Stimulated activated CD4-positive, alpha-beta T cell treated with anti-CD3 and anti-CD28 coated beads, TNF-alpha, amount 100 ng/mL, for 24 hours (primary cell): ENCODE measurements at places on chromosomes 12 and 14.

- no peak for DNase-seq
Observed at GRCh38 chr12:65248656-65249633, 29.5 kb upstream of the MSRB3 start.

DNA sequence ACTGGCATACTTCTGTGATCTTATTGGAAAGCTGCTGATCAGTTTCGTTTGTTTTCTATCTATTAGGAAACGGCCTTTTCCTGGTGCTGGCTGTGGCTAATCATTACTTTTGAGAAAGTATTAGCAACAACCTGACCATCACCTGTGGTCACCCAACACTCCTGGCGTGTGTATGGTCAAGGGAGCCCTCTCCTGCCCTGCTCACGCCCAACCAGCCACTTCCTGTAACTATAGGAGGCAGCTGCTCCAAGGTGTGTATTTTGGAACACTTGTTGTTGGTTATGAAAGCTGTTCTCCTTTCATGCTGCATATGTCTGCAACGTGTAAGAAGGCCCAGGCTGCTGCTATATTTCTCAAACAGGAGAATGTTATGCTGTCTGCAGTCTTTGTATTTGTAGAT lies 1582.8 kb downstream of the AACS start:
- no peak for DNase-seq

DNA sequence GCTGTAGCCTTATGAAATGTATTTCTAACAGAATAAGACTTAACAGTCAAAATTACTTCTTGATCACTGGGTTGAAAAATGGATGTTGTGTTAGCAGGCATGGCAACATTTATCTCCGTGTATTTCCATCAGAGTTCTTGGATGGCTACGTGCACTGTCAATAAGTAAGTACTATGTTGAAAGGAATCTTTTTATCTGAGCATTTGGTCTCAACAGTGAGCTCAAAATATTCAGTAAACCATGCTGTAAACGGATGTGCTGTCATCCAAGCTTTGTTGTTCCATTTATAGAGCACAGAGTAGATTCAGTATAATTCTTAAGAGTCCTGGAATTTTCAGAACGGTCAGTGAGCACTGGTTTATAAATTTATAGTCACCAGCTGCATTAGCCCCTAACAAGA lies 15.5 kb downstream of the SCAF11 start:
- no peak for DNase-seq

- DNase-seq, result no peak
Observed at GRCh38 chr14:82655770-82656169, 1122.1 kb upstream of the SEL1L start.

DNA sequence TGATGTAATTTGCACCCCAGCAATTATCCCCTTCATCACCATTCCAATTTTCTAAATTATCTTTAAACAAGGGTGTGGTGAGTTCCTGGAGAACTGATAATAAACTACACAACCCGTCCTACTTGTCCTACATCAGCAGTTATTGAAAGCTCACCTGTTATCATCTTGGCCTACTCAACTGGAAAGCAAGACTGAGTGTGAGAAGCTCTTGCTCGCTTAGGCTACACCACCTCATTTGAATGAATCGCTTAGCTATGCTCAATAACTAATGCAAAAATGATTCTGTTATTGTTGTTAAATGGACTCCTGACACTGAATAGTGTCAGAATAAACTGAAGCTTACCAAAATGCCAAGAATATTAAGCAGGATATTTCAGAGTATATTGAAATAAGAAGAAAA lies 115.4 kb upstream of the BTG1 start:
- no peak for DNase-seq

DNA sequence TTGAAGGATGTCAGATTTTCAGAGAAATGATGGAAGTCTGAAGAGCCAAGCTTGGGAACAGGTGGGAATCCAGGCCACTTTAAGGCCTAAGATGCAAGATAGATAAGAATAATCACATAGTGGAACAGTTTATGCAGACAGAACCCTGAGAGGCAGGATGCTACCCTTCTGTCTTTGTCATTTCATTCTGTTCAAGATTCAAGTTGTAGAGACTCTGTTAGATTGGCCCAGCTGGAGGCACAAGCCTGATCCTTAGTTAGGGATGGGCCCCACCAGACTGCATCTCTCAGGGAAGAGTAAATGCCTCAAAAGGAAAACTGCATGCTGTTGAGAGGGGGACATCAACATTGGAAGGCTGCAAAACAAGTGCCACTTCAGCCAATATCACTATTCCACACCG lies 287.0 kb downstream of the PCNX1 start:
- DNase-seq, result no peak

DNA sequence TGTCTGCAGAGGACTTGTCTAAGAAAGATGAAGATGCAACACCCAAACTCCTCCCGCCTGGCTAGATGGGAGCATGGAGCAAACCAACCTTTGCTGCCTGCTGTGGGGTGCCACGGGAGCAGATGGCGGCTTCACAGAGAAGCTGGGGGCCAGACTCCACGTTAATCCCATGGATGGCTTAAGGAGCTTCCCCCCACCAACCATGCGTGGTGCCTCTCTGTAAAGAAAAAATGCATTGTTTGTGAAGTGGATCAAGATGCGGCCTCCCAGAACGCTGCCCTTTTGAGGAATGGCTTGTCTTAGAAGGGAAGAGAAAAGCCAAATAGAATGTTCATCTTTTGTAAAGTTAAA lies 15.6 kb downstream of the MVK start:
- no peak for DNase-seq

GRCh38 chr12:115426732-115427131 lies 742.8 kb upstream of the TBX3 start:
- DNase-seq, result no peak

DNA sequence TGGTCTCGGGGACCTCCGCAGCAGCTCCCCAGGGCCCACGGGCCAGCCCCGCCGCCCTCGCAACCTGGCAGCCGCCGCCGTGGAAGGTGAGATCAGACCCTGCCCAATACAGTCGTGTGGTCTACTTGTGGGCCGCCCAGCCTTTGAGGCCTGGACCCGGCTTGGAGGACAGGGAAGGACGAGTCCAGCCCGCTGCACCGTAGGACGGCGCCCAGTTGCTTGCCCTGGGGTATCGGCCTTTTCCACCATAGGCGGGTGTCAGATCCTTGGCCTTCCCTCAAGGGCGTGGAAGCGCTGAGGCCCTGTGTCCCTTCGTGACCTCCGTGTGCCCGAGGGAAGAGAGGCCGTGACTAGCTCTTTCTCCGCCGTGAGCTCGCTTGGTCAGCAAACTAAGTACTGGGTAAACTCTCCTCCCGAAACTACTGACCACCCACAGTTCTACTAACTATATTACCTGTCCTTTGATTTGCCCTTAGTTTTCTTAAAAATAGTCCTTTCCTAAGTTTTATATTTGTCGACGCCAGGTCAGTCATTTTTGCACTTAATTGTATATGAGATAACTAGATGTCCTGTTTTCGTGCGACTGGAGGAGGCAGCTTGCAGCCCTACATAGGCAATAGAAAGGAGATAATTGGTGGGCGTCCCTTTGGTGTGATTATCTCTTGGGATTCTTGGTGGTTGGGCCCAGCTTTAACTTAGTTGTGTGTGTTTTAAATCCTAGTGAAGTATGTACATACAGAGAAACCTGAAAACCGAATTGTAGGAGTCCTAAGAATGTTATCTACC lies 757 bp downstream of the SLC25A3 start:
- peak; percentile 13 for DNase-seq

DNA sequence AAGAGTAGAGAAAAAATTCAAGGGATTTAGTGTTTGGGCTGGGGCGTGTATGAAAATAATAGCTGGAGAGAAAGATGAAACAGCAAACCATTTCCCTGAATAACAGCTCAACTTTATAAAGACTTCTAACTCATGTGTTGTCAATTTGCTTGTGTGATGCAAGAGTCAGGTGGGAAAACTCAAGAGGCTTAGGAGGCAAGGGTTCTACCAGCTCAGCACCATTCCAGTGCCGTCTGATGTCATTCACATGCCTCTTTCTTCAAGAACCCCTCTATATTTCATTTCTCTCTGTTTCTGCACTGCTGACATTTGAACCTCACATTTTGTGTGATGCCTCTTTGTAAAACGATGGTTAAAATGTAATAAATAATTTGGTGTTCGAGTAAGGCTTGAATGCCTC lies 192.2 kb downstream of the PRKD1 start:
- no peak for DNase-seq

- DNase-seq, result peak; percentile 9
Observed at GRCh38 chr14:98408713-98409112, 863.3 kb downstream of the BCL11B start.

- no peak for DNase-seq
Observed at GRCh38 chr12:102879144-102879763, 37.8 kb downstream of the PAH start.

GRCh38 chr14:24607081-24607480 lies 2.4 kb downstream of the GZMH start:
- DNase-seq, result no peak

GRCh38 chr14:61841145-61841544 lies 78.9 kb downstream of the SNAPC1 start:
- DNase-seq, result no peak

DNA sequence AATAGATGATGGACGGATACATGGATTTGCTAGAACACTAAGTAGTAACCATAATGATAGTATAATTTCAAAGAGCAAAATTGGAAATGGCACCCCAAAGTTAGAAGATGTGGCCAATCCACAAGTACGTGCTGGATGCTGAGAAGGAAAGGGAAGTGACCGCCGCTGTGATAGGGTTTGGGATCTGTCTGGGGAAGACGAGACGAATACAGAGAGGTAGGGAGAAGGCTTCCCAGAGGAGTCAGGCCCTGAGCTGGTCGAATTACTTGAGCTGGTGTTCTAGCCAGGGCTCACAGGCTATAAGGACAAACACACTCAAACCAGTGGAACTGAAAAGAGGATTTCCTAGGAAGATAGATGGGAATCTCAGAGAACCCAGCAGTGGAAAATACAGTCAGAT lies 9.4 kb upstream of the ACVR1B start:
- DNase-seq, result no peak

- DNase-seq, result no peak
Observed at GRCh38 chr14:58760121-58760520, 122.4 kb downstream of the DACT1 start.

DNA sequence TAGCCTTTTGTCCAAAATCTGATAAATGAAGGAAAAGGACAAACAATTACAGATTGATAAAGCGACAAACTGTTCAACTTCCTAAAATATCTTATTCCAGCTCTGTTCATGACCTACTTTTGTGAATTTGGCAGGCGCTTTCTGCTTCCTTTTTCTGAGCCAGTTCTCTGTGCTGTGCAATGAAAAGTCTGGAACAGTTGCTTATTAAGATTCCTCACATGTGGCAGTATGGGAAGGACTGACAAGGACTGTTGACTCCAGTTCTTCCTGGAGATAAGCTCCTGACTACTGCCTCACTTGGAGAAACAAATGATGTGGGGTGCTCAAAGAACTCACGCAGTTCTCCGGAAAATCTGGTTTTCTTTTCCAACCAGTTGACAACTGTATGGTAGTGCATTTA lies 58.3 kb upstream of the ANP32D start:
- DNase-seq, result no peak

DNA sequence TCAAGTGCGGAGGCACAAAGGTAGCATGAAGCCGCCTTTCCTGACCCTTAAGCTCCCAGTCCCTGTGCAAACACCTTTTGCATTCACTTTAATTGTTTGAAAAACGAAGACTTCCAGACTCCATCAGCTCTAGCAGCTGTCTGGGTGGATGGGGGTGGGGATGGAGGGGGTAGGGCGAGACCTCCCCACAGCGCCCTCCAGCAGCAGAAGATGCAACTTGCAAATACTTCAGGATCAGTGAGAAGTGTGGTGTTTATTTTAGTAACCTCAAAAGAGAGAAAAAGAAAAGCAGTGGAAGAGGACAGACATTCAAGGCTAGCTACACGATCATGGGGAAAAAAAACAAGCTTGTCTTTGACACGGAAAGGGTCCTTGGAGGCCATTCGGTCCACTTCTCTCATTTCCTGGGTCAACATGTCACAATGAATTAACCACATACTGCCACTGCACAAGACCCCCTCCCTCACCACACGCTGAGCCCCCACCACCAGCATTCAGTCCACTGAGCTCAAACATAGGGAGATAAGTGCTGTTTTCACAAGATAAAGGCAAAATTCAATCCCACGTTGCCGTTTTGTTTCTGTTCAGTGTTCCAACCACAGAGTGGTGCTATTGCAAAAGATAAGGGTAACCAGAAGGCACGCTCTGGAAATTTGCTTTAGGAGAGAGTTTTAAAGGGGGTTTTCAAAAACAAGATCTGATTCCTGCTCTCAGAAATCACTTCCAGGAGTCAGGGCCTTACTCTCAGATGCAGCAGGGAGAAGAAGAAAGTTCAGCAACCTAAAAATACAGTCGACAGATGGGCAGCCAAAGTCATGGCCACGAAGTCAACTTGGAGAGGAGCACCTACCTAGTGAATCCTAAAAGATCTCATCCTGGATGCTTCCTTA lies 3.3 kb upstream of the NTF3 start:
- DNase-seq, result no peak

- DNase-seq, result no peak
Observed at GRCh38 chr14:36493761-36494160, 26.3 kb downstream of the NKX2-1 start.

- no peak for DNase-seq
Observed at GRCh38 chr12:93968536-93969285, 179.7 kb upstream of the PLXNC1 start.

DNA sequence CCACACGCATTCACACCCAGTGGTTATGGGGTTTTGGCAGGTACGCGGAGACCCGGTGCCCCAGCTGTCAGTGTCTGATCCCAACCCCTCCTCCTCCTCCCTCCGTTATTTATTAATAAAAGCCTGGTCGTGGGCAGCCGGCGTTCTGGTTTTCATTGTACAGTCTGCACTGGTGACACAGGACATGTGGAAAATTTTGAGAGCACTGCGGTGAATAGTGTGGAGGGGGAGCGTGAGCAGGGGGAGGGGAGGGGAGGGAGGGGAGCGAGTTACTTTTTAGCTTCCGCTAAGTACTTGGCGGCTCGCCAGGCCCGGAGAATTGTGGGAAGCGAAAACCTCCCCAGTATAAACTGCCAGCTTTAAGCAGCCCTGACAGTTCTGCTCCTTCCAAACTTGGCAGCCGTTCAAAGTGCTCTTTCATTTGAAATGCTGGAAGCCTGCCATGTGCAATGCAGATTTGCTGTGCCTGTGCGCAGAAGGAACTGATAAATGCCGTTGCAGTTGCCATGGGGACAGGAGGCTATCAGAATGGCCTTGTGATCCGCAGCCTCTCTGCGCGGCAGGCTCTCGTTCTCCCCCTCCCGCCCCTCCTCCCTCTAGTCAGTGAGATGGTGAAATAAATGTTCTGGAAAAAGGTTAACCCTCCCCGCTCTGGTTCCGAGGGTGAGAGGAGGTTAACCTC lies 11.7 kb upstream of the IRF2BPL start:
- DNase-seq, result peak; percentile 94

GRCh38 chr14:96267336-96267735 lies 11.3 kb downstream of the BDKRB1 start:
- DNase-seq, result no peak

GRCh38 chr14:99667821-99668220 lies 16.3 kb upstream of the CYP46A1 start:
- DNase-seq, result no peak
